Activated naive CD8-positive, alpha-beta T cell treated with anti-CD3 and anti-CD28 coated beads, Interleukin-2, amount 10 ng/mL, durations not matched to agents 7 days and 5 days (primary cell): ENCODE measurements at places on chromosomes 16 and 17. TPM values are rescaled to one million over a fixed set of nuclear protein-coding genes. Genes with fewer than 3 reads are reported as not detected.

Gene SLC13A5
- not detected for total RNA-seq

Gene HBA2
- total RNA-seq, result not detected

Gene SPNS2
- total RNA-seq, result 6.7 TPM

Gene FAM234A
- total RNA-seq, result 21.0 TPM

Gene PIRT
- not detected for total RNA-seq

DNA sequence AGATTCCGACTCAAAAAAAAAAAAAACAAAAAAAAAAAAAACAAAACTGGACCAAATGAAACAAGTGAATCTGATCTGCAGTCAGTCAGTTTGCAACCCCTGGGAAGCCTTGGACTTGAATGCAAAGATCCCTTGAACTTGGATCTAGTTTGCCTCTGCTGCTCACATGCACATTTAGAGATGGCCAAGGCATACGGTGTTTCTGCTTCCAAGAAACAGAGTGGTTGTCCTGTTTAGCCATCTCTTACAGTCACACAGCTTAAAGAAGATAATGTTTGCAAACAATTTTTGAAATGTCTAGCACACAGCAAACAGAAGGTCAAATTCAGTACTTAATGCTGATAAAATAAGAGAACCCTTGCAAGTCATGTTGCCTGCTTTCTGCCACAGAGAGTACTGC is 4.5 kb downstream of the NDE1 start:
- peaks cover 46% of the 10 kb centered on the region for H3K4me1 ChIP-seq
- no peak overlapping the region for H3K27ac ChIP-seq
- no peak overlapping the region for H3K4me3 ChIP-seq

DNA sequence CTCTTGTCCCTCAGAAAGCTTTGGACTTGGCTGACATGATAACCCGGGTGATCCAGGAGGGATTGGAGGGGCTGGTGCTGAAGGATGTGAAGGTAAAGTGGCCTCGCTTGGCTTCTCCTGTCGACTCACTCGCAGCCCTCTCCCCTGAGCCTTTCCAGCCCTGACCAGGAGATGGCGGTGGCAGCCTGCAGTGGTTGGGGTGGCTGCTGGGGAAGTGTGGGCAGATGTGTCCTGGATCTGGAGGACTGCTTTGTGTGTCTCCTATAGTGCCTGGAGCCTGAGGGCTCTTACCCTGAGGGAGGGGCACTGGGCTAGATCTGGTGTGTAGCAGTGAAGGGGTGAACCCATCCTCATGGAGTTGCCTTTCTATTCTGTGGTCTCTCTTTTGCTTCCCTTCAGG is 17.9 kb downstream of the LIG3 start:
- H3K4me1 ChIP-seq, result peaks cover 8% of the 10 kb centered on the region
- no peaks in the 10 kb centered on the region for H3K27me3 ChIP-seq
- peak overlapping the region; percentile 61 for H3K27ac ChIP-seq
- H3K4me3 ChIP-seq, result no peak overlapping the region

DNA sequence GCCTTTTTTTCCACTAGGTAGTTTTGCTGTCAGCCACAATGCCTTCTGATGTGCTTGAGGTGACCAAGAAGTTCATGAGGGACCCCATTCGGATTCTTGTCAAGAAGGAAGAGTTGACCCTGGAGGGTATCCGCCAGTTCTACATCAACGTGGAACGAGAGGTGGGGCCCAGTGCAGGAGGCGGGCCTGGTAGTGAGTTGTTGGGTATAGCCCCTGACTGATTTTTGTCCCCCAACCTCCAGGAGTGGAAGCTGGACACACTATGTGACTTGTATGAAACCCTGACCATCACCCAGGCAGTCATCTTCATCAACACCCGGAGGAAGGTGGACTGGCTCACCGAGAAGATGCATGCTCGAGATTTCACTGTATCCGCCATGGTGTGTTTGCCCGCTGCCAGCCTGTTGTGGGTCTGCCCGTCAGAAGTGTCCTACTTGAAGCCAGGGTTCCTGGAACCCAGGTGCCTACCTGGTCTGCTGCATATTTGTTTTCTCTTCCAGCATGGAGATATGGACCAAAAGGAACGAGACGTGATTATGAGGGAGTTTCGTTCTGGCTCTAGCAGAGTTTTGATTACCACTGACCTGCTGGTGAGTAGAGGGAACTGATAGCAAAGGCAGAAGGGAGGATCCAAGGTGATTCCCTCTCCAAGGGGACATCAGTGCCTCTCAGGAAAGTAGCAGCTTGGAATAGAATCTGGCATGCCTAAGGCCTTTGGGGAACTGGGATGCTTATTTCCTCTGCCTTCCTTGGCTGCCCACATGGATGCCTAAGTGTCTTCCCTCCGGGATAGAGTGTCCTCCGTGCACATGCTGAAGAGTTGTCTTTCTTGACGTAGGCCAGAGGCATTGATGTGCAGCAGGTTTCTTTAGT is 1.9 kb upstream of the CD68 start:
- H3K4me1 ChIP-seq, result peaks cover 67% of the 10 kb centered on the region
- H3K4me3 ChIP-seq, result peak overlapping the region; percentile 51
- no peak for DNase-seq
- H3K27me3 ChIP-seq, result no peaks in the 10 kb centered on the region
- H3K27ac ChIP-seq, result peak overlapping the region; percentile 67

GRCh38 chr16:20181949-20182348 is 108.3 kb upstream of the GPR139 start:
- no peaks in the 10 kb centered on the region for H3K27me3 ChIP-seq
- H3K27ac ChIP-seq, result no peak overlapping the region
- no peak for DNase-seq

- no peak for DNase-seq
- H3K4me3 ChIP-seq, result no peak overlapping the region
- H3K4me1 ChIP-seq, result peaks cover 3% of the 10 kb centered on the region
These were observed 58.3 kb downstream of the USP32 start for GRCh38 chr17:60333628-60334031.
